ENCODE measurements at places on chromosomes 5 and 9.
A peak's percentile ranks its signal among the peaks of the same experiment; 100 is the strongest.

DNA sequence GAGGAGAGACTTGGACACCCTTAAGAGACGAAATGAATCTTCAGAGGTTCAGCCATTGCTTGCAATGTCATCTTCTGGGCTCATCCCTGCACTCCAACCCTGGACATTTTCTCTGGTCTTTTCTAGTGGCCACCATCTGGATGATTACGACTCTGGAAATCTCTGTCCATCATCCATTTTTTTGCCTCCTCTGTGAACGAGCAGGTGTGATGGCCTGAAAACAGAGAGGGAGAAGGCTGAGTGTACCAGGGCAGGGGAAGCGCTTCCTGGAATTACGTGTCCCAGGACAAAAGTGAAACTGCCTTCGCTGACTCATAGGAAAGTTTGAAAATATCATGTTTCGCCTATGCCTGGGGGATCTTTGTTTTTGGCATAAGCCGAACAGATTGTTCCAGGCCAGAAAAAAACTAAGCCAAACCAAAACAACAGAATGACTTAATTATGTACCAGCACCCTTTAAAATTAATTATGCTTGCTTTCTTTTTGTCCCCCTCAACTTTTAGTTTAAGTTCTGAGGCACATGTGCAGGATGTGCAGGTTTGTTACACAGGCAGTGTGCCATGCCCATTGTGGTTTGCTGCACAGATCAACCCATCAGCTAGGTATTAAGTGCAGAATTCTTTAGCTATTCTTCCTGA is 31.9 kb downstream of the ANKRD33B start:
- DNase-seq: peak; percentile 56

DNA sequence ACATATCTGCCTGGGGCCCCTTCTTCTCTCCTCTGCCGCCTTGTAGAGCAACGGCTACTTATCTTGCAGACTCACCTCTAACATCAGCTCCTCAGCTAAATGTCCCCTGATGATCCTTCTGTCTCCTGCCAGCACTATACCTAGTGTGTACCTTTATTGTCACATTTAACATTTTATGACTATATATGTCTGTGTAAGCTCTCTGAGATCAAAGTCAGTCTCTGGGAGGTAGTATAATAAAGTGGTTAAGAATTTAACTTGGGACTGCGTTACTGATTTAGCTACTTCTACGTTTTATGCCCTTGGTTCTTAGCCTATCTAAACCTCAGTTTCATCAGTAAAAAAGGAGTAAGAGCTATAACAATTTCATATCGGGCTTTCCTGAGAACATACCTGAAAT is 2.2 kb downstream of the TMED7 start:
- no peak for DNase-seq

DNA sequence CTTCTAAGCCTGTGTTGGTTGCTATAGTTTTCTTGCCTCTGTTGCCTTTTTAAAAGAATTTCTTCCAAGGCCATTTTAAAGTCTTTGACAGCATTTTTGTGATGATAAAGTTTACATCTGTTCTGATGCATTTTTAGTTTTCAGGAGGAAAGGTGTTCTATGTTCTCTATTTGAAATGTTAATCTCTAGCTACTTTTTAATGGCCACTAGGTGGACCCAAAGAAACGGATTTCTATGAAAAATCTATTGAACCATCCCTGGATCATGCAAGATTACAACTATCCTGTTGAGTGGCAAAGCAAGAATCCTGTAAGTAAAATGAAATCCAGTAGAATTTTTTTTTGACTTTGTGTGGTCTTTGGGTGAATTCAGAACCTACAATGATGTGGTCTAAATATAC is 60.2 kb downstream of the MELK start:
- DNase-seq: peak; percentile 66

DNA sequence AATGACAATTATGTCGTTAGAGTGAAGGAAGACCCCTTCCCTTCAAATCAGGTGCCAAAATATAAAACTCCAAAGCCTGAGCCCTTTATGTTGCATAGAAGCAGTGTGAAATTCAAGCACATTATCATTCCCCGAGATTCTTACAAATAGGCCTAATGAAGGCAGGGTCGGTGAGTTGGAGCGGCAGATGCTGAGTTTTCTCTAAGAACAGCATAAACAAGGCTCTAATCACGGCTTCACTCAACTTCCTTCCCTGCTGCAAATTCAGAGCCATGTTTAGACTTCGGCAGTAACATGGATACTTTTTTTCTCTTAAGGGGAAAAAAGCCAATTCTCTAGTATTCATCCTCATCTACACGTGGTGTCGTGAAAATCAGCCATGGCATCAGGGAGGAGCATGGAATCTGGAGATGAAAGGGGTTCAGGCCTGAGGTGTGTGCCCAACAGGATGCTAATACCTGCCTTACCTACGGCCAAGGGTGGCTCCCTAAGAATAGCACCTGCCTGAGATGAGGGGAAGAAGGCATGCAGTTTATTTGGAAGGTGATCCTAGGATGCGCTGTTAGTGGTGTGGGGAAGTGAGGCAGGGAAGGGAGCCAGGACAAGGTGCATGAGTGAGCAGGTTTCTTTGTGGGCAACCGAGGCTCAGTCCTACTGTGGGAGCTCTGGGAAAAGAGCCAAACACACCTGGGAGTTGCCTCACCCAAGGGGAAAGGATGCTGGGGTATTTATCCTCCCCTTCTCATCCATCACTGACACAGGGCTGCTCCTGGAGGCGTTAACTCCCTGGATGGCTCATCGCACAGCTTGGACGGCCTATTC is 146.8 kb upstream of the TBC1D2 start:
- DNase-seq: no peak

GRCh38 chr5:91079037-91079436 is 304.1 kb downstream of the ARRDC3 start:
- DNase-seq: no peak

- peak; percentile 70 for DNase-seq
These were observed 595 bp downstream of the PDLIM7 start for GRCh38 chr5:177496727-177497291.

DNA sequence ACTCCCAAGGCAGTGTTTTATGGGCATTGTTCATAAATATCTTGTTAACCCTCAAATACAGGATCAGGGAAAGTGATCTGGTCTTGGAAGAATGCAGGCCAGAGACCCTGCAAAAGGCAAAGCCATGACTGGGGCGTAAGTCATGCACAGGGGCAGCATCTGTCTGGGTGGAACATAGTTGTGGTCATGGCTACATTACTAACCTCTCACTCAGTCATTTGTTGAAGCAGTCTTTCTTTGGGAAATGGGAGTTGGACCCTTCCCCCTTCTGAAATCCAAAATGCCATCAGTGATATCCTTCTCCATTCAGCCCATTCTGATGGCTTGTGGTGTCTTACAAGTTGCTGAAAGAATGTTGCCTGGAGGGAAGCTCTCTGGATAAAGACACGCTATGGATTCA is 68.1 kb downstream of the GDNF start:
- DNase-seq: no peak

Measured in suppressor macrophage (primary cell).